Activated naive CD4-positive, alpha-beta T cell treated with anti-CD3 and anti-CD28 coated beads, Interleukin-2, amount 50 U/mL, for 72 hours (primary cell): ENCODE measurements at places on chromosomes 5 and 9. TPM values are rescaled to one million over a fixed set of nuclear protein-coding genes. Genes with fewer than 3 reads are reported as not detected.

DNA sequence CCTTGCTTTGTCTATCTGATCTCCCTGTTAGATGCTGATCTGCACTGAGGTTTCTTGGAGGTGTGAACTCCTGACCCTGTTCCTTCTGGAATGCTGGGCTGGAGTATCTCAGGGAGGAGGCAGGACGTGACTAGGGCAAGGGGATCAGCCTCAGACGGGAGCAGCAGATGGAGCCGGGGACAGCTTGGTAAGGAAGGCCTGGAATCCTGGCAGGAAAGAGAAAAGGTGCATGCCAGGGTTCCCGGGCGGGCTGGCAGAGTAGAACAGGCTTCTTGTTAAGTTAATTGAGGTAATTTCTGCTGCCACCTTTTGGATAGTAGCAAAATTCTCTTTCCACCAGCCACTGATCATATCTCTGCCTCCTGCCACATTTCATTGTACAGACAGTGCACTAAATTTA lies 180.9 kb downstream of the ZNF462 start:
- no peak for DNase-seq

DNA sequence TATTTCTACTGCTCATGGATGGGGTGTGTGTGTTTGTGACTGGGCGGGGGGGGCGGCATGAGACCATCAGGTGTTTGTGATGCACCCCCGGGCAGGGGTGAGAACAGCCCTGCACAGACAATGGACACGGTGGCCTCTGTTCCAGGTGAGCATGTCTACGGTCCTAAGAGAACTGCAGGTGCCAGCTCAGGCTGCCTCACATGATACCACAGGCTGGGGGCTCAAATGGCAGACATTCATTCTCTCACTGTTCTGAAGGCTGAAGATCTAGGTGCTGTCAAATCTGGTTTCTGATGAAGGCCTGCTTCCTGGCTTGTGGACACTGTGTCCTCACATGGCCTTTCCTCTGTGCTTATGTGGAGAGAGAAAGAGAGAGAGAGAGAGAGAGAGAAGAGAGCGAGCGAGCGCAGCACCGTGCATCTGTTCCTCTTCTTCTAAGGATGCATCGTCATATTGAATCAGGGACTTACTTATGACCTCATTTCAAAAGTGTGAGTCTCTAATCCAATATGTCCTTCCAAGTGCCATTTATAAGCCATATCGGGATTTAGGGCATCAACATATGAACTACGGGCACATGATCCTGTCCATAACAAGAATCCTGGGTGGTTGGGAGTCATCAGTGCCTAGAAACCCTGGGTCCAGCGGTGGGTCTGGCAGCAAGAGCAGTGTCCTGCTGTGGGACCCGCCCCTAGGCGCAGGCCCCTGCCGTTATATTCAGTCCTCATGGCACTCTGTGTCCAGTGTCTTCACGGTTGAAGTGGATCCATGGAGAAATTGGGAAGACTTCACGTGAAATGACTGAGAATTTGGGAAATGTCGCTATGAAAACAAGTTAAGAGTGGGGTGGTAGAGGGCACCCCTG lies 42.5 kb downstream of the NXNL2 start:
- no peak for DNase-seq

DNA sequence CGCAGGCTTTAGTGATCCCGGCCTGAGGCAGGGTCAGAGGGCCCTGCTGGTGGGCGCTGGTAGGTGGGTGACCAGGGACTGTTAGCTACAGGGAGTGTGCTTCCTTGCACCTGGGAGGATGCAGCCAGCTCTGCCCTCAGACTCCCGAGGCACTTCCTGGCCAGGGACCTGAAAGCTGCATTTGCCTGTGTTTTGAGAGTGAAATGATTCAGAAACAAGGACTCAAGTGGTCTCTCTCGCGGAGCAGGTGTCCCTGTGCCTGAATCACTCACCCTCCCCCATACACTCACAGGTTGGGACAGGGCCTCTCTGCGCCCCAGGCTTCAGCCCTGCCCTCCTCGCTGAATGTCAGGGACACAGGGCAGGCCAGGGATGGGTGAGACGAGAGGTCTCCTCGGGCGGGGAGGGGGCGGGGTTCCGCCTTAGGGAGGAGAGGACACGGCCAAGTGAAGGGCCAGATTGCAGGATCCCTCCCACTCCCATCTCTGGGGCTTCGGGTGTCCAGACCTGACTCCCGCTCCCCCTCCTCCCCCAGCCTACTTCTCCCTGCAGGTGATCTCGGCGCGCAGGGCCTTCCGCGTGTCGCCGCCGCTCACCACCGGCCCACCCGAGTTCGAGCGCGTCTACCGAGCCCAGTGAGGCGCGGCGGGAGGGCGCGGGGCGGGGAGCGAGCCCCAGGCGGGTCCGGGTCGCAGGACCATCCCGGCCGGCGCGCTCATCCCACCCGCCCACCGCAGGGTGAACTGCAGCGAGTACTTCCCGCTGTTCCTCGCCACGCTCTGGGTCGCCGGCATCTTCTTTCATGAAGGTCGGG lies 1.5 kb downstream of the LTC4S start:
- no peak for DNase-seq

- no peak for DNase-seq
These were observed 156.1 kb upstream of the ERCC6L2 start for GRCh38 chr9:95719354-95719753.

- DNase-seq: no peak
These were observed 78.0 kb downstream of the F2RL2 start for GRCh38 chr5:76545184-76545583.

DNA sequence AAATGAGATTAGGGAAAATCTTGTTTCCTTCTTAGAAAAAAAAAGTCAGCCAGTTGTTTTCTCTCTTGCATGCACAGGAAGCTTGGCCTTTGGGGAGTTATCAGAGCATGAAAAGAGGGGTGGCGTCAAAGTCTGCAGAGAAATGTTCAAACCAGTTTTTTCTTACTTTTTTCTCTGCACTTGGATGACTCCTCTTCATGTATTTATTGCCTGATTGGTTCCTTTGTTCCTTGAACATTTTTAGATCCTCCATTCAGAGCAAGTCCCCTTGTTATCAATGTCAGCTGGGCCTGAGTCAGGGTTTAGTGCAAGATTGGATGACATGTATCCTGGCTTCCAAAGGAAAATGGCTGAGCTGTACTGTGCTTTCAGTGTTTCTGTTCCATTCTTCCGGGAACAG lies 392.6 kb upstream of the BRINP1 start:
- no peak for DNase-seq

DNA sequence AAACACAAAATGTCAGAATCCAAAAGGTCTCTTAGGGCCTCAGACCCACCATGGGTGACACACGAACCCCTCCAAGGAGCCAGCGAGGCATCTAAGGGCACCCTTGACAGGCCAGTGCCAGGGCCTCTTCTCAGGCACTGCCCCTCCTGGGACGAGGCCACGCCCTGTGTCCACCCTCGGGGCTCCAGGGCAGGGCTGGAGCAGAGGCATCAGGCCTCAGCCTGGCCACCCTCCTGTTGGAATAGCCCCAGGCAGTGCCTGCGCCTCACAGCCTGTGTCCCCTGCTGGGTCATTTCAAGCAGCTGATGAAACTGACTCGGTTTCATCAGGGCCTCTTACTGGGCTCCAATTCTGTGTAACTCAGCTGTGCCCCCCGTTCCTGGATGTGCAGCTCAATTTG lies 32.8 kb upstream of the SUSD3 start:
- no peak for DNase-seq

GRCh38 chr9:91033270-91033669 lies 231.7 kb downstream of the SYK start:
- no peak for DNase-seq

GRCh38 chr5:98836175-98836574 lies 62.7 kb downstream of the RGMB start:
- DNase-seq: no peak

GRCh38 chr9:26502311-26502710 lies 390.3 kb downstream of the CAAP1 start:
- DNase-seq: no peak

The FAT2 gene
- total RNA-seq: not detected

The TLE1 gene
- total RNA-seq: 0.20 TPM

The TLX3 gene
- not detected for total RNA-seq

The ELOVL7 gene
- 0.27 TPM for total RNA-seq

The GPR151 gene
- total RNA-seq: not detected
